ENCODE measurements at places on chromosomes 1 and 21.

GRCh38 chr21:44988607-44989536 lies 49.0 kb downstream of the SLX9 start:
- H3K36me3 ChIP-seq: no peaks in the 10 kb centered on the region
- H3K4me3 ChIP-seq: no peak overlapping the region
- DNase-seq: no peak
- H3K27me3 ChIP-seq: no peaks in the 10 kb centered on the region

DNA sequence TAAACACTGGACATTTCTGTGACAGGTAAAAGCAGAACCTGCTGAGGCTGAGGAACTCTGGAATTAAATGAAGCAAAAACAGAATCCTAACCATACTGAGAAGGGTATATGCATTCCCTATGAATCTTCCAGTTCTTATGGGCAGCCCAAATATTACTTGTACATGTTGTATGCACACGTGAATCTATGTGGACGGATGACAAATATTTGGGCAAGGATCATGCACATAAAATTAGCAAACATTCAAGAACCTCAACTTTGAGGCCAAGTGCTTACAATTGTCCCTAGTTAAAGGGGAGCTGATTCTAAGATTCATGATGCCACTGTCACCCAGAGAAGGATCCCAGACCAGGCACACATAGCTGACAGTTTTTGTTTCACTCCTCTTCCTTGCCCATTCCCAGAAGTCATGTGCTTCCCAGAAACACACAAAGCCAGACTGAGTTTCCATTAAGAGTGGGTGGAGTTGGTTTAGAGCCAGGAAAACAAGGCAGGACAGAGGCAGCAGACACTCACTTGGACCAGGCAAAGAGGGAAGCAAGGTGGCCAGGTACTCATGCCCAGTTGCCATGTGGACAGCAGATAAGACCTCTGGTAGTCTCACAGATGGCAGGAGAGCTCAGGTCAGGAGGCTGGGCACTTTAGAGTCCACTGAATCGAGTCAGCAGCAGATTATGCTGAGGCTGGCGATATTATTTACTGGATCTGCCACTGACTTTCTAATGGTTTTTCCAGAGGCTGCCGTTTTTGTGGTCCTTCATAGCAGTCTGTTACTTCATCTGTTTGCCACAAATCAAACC lies 25.6 kb downstream of the AK2 start:
- no peak for DNase-seq
- H3K27ac ChIP-seq: peak overlapping the region; percentile 80
- H3K4me1 ChIP-seq: peaks cover 63% of the 10 kb centered on the region

DNA sequence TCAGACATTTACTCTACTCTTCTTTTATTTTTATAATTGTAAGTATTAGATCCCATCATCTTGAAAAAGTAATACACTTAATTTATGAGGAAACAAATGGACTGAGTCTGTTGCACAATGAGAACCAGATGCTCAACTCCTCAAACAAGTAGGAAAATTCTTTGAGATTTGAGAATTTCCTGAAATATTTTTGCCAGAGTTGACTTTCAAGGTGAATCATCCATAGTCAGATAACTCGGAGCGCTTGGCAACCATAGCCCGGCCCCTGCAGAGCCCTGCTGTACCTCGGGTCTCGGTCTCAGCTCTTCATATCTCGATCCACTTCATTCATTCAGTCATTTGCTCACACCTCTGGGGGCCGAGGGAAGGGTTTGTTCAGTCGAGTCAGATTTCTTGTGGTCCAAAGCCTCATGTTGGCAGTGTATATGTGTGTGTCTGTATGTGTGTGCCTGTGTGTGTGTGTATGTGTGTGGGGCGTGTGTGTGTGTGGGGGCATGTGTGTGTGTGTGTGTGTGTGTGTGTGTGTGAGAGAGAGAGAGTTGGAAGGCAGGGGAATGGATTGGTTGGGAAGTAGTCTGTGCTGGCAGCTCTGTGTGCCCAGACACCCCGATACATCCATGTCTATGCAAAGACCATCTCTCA lies 18.1 kb upstream of the PCP4 start:
- no peak overlapping the region for H3K27ac ChIP-seq
- H3K27me3 ChIP-seq: no peaks in the 10 kb centered on the region
- no peak for DNase-seq
- H3K4me1 ChIP-seq: no peaks in the 10 kb centered on the region
- H3K4me3 ChIP-seq: no peak overlapping the region

DNA sequence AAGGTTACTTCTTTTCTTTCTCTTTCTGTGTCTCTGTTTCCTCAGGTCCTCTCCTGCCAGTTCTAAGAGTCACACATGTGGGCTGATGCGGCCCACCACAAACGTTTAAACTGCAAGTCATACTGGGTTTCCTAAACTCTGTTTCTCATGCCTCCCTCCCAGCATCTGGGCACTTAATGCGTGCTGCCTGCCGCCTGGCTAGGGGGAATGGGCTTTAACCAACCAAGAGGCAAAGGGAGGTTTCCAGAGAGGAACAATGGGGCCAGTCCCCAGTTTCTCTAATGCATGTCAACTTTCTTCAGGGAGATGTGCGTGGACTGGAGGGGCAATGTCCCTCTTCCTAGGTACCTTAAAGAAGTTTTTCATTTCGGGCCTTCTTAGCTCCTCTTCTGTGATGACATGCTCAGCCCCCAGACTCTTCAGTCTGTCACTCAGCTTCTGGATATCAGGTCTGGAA lies 19.9 kb upstream of the SRSF4 start:
- H3K4me3 ChIP-seq: no peak overlapping the region
- no peaks in the 10 kb centered on the region for H3K4me1 ChIP-seq
- no peaks in the 10 kb centered on the region for H3K27me3 ChIP-seq
- peak overlapping the region; percentile 87 for H3K27ac ChIP-seq
- peaks cover 48% of the 10 kb centered on the region for H3K36me3 ChIP-seq
- no peak for DNase-seq

- no peak overlapping the region for H3K27ac ChIP-seq
- no peaks in the 10 kb centered on the region for H3K4me1 ChIP-seq
- no peak for DNase-seq
- no peaks in the 10 kb centered on the region for H3K36me3 ChIP-seq
- no peaks in the 10 kb centered on the region for H3K27me3 ChIP-seq
These were observed 70.7 kb downstream of the SPATA46 start for GRCh38 chr1:162305969-162306368.

- DNase-seq: no peak
- H3K27ac ChIP-seq: no peak overlapping the region
- no peaks in the 10 kb centered on the region for H3K36me3 ChIP-seq
- H3K4me3 ChIP-seq: no peak overlapping the region
These were observed 4.4 kb downstream of the B3GALT2 start for GRCh38 chr1:193181985-193182384.

GRCh38 chr1:60108196-60108595 lies 34.6 kb upstream of the C1orf87 start:
- H3K27me3 ChIP-seq: no peaks in the 10 kb centered on the region
- no peak overlapping the region for H3K27ac ChIP-seq
- H3K36me3 ChIP-seq: no peaks in the 10 kb centered on the region
- H3K4me1 ChIP-seq: no peaks in the 10 kb centered on the region
- no peak for DNase-seq

DNA sequence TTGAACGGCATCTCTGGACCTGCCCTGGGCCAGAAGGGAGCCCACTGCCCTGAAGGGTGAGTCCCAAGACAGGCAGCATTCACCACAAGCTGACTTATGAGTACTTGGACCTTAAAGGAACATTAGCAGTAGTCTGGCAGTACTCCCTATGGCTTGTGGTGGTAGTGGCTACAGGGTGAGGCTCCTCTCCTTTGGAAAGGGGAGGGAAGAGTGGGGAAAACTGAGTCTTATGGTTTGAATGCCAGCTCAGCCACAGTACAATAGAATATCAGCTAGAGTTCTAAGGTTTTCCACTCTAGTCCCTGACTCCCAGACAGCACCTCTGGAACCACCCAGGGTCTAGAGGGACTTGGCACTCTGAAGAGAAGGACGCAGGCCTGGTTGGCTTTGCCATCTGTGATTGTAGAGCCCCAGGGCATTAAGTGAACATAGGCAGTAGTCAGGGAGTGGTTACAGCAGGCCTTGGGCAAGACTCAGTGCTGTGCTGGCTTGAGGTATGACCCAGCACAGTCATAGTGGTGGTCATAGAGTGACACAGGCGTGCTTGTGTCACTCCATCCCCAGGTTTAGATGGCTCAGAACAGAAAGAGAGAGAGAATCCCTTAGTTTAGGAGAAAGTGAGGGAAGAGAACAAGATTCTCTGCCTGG lies 31.0 kb downstream of the CD53 start:
- H3K27me3 ChIP-seq: no peaks in the 10 kb centered on the region
- DNase-seq: no peak
- no peak overlapping the region for H3K4me3 ChIP-seq
- H3K27ac ChIP-seq: no peak overlapping the region

DNA sequence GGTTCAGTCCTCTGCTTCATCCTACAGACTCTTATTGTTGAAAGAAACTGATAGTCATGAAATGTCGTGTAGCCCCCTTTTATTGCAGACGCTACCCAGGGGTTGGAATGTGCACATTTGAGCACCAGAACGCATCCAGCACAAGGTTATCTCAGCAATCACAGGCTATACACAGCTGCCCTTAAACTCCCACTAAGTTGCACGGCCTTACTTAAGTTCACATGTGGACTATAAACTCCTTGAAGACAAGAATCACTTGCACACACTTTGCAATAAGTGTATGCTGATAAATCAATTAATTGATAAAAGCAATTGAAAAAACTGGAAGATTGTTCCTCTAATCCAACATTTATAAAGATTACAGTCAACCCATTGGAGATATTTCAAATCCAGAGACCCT lies 18.9 kb downstream of the SLC30A10 start:
- no peaks in the 10 kb centered on the region for H3K27me3 ChIP-seq
- no peak overlapping the region for H3K4me3 ChIP-seq
- no peaks in the 10 kb centered on the region for H3K36me3 ChIP-seq
- H3K27ac ChIP-seq: no peak overlapping the region

DNA sequence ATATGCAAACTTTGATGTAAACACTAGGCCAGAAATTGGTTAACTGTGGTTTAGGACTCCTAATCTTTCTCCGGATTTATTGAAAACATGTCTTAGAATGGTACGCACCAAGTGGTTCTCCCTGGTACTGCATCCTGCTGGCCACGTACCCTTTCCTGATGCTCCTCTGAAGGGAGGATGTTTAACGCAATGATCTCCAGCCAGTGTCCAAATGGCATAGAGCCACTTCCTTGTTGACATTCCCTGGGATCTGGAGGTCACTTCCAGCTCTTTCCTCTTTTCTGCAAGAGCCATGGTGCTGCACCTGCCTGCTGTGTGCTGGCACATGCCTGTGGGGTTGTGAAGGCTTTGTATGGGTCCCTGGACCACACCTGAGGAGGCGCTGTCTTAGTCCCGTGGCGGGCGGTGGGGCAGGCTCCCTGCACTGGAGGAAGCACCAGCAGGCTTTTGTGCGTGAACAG lies 53.9 kb downstream of the GALNT2 start:
- DNase-seq: no peak
- H3K4me3 ChIP-seq: no peak overlapping the region
- no peak overlapping the region for H3K27ac ChIP-seq
- H3K36me3 ChIP-seq: peaks cover 16% of the 10 kb centered on the region
- no peaks in the 10 kb centered on the region for H3K27me3 ChIP-seq

GRCh38 chr1:22889213-22889827 lies 83.3 kb downstream of the LACTBL1 start:
- H3K36me3 ChIP-seq: no peaks in the 10 kb centered on the region
- no peak for DNase-seq
- no peak overlapping the region for H3K27ac ChIP-seq
- no peaks in the 10 kb centered on the region for H3K27me3 ChIP-seq
- H3K4me3 ChIP-seq: no peak overlapping the region

DNA sequence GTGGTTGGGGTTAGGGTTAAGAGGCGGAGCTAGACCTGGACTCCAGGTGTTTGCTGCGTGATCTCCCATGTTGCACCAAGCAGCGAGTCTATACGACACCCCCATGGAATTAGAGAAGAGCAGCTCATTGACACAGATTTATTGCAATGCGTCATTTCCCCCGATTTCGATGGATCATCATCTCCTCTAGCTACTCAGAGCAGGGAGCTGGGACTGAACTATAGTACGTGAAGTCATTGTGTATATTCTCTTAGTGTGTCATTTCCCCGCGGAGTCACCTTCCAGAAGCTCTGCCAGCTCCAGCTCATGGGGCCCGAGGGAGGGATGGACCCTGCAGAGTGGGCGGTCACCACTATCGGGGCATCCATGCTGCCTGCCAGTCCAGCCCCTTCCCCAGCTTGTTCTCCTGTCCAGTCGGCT lies 7.5 kb upstream of the C2CD2 start:
- no peaks in the 10 kb centered on the region for H3K36me3 ChIP-seq
- H3K4me1 ChIP-seq: peaks cover 13% of the 10 kb centered on the region
- no peak overlapping the region for H3K27ac ChIP-seq
- no peak overlapping the region for H3K4me3 ChIP-seq

DNA sequence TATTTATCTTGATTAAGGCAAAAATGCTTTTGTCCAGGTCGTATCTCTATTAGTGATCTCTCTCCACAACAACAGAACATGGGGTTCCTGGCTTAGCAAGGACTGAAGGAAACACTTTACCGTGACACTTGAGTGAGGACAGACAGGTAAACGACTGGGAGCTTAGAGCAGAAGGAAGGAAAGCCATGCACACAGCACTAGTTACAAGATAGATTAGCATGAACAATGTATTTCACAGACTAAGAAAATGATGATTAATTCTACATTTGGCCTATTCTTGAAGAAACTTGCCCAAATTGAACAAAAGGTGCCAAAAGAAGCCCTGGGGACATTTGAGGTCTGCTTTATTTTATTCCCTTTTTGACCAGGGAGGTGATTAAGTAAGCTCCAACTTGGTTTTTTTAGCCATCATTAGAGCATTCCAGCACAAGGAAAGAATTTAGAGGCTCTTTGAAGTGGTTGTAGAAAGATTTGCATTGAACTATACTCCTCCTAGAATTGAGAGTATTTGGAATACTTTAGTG lies 248.5 kb downstream of the USP25 start:
- H3K4me1 ChIP-seq: no peaks in the 10 kb centered on the region
- H3K27me3 ChIP-seq: no peaks in the 10 kb centered on the region
- H3K27ac ChIP-seq: no peak overlapping the region
- H3K4me3 ChIP-seq: no peak overlapping the region
- DNase-seq: no peak

DNA sequence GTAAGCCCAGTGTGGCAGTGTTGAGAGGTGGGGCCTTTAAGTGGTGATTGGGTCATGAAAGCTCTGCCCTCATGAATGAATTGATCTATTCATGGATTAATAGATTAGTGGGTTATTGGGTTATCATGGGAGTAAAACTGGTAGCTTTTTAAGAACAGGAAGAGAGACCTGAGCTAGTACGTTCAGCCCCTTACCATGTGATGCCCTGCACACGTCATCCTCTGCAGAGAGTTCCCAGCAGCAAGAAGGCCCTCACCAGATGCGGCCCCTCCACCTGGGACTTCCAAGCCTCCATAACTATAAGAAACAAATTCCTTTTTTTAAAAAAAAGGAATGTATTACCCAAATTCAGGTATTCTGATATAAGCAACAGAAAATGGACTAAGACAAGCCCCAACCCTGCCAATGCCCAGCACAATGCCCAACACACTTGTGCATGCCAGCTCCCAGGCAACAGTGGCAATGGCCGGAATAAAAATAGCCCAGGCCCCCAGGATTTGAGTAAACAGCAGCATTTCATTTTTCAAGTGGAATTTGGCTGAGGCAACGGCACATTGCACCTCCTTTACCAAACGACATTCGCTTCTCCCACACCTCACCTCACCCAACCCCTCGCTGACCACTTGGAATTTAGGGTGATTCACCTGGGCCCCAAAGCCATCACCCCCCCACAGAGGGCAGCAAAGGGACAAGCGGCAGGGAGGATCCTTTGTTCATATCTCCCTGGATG lies 215.9 kb downstream of the TOMM20 start:
- H3K4me3 ChIP-seq: no peak overlapping the region
- H3K4me1 ChIP-seq: peaks cover 56% of the 10 kb centered on the region
- no peaks in the 10 kb centered on the region for H3K36me3 ChIP-seq
- H3K27ac ChIP-seq: peak overlapping the region; percentile 39
- H3K27me3 ChIP-seq: no peaks in the 10 kb centered on the region
